GM23248 (cell line): ENCODE measurements at places on chromosomes 6 and 20. TPM values are rescaled to one million over a fixed set of nuclear protein-coding genes. Genes with fewer than 3 reads are reported as not detected.

DNA sequence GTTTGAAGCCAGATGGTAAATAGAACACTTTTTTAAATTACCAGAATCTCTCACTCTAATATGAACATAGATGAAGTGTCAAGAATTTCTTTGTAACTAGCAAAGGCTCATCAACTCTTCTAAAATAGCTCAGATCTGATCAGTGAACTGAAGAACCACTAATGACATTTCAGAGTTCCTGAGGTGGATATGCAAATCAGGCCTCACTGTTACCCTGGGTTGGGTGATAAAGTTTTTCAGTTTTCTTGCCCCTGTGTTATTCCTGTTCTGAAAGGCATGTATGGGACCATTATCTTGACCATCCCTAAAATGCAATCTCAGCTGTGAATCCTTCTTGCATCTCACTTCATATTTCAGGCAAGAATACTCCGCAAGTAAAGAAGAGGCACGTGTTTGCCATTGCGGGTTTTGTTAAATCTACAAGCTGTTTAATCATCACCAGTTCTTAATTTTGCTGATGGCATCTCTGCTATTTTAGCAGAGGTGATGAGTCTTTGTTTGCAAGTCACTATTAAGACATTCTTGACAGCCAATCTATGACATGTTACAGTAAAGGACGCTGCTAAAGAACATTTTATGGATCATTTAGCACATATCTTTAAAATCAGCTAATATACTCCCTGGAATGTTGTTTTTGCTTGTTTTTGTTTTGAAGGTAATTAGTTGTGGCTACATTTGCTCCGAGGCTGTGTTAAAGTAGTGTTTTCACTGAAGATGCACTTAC lies 47.9 kb downstream of the KHDC1L start:
- no peak overlapping the region for H3K4me3 ChIP-seq
- H3K27ac ChIP-seq, result no peak overlapping the region
- no peaks in the 10 kb centered on the region for H3K27me3 ChIP-seq
- 0 out of 2 replicates have a peak, but pooled peaks cover under 1% of the 10 kb centered on the region for H3K36me3 ChIP-seq
- DNase-seq, result no peak
- H3K4me1 ChIP-seq, result peaks cover 12% of the 10 kb centered on the region

DNA sequence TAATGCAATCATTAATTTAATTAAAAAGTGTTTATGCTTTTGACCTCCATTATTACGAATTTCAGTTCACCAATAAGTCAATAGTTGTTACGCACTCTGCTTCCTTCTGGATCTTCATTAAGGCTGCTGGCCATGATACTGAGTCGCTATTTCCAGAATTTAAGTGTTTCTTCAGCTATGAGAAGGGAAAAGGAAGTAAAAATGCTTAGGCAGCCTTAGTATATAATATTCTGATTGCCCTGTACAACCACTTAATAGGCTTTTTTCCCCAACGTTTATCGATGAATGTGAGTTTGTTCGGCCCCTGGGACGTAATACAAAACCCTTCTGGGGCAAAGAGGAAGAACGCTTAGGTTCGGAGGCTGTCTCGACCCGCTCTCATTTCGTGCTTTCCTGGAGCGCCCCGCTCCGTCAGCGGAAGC lies 644 bp downstream of the OARD1 start:
- H3K36me3 ChIP-seq, result no peaks in the 10 kb centered on the region
- H3K4me3 ChIP-seq, result peak overlapping the region; percentile 87
- DNase-seq, result no peak
- H3K27ac ChIP-seq, result peak overlapping the region; percentile 97
- H3K27me3 ChIP-seq, result no peaks in the 10 kb centered on the region

Gene BPIFB1
- total RNA-seq, result not detected in 2 replicates

- H3K4me1 ChIP-seq, result 0 out of 2 replicates have a peak, but pooled peaks cover 4% of the 10 kb centered on the region
- no peak overlapping the region for H3K4me3 ChIP-seq
- no peak for DNase-seq
- H3K27me3 ChIP-seq, result no peaks in the 10 kb centered on the region
- no peaks in the 10 kb centered on the region for H3K36me3 ChIP-seq
- no peak overlapping the region for H3K27ac ChIP-seq
Measured at GRCh38 chr6:44481056-44481455, 93.5 kb downstream of the CDC5L start.

GRCh38 chr20:10672624-10673127 lies 1.1 kb downstream of the JAG1 start:
- peak overlapping the region; percentile 82 for H3K4me3 ChIP-seq
- H3K36me3 ChIP-seq, result no peaks in the 10 kb centered on the region
- peaks cover 9% of the 10 kb centered on the region; the same call in 1 of the 2 replicates for H3K4me1 ChIP-seq
- H3K27me3 ChIP-seq, result no peaks in the 10 kb centered on the region

- H3K27me3 ChIP-seq, result peaks cover 24% of the 10 kb centered on the region
- H3K4me1 ChIP-seq, result peaks cover 4% of the 10 kb centered on the region
- no peak for DNase-seq
- H3K36me3 ChIP-seq, result no peaks in the 10 kb centered on the region
- H3K4me3 ChIP-seq, result no peak overlapping the region
Measured at GRCh38 chr6:83847179-83847578, 6.0 kb upstream of the RIPPLY2 start.

Gene ALDH5A1
- total RNA-seq, result 0.86 and 1.1 TPM in 2 replicates

Gene SIRPD
- total RNA-seq, result not detected in 2 replicates

Gene STMN3
- total RNA-seq, result 26.8 and 37.6 TPM in 2 replicates

- no peaks in the 10 kb centered on the region for H3K36me3 ChIP-seq
- no peak for DNase-seq
- no peak overlapping the region for H3K27ac ChIP-seq
Measured at GRCh38 chr20:54295686-54296085, 87.8 kb downstream of the PFDN4 start.

GRCh38 chr6:154605178-154605881 lies 94.8 kb upstream of the CNKSR3 start:
- H3K4me3 ChIP-seq, result no peak overlapping the region
- H3K4me1 ChIP-seq, result no peaks in the 10 kb centered on the region
- no peak for DNase-seq
- no peaks in the 10 kb centered on the region for H3K36me3 ChIP-seq

GRCh38 chr6:5869676-5870075 lies 137.0 kb downstream of the NRN1 start:
- no peak overlapping the region for H3K4me3 ChIP-seq
- H3K27me3 ChIP-seq, result 0 out of 2 replicates have a peak, but pooled peaks cover 3% of the 10 kb centered on the region
- peaks cover 9% of the 10 kb centered on the region for H3K4me1 ChIP-seq
- H3K36me3 ChIP-seq, result no peaks in the 10 kb centered on the region
- no peak overlapping the region for H3K27ac ChIP-seq

DNA sequence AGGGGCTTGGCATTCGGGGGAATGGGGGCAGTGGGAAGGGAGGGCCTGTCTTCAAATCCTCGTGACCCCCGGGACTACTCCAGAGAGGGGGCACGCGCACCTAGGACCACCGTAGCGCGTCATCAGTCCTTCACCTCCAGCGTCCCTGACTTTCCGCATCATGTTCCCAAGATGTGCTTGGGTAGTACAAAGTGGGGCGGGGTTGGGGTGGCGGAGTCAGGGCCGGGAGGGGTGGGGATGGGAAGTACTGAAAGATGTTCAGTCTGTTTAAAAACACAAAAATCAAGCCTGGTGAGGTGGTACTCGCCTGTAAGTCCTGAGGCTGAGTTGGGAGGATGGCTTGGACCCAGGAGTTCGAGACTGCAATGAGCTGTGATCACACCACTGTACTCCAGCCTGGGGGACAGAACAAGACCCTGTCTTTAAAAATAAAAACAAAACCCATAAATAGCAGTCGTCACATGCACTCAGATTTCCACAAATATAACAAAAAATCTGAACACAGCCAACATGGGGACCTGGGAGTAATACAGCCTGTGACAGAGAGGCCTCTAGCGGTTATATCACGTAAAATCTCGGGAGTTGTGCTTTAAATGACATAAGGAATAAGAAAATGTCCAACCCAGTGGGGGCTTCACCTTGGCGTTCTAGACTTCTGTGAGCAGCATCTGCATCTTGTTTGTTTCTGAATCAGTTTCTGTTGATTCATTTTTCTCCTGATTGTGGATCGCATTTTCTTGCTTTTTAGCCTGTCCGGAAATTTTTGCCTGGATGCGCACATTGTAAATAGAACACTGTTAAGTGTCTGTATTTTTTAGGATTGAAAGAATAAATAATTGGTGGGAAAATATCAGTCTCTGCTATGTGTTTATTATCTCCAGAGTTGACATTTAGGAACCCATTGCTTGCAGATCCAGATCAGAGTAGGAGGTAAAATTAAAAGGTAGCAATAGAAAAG lies 698 bp upstream of the LRP11 start:
- H3K27me3 ChIP-seq, result no peaks in the 10 kb centered on the region
- H3K36me3 ChIP-seq, result no peaks in the 10 kb centered on the region
- H3K4me1 ChIP-seq, result peaks cover 34% of the 10 kb centered on the region
- peak overlapping the region; percentile 77 for H3K4me3 ChIP-seq
- H3K27ac ChIP-seq, result peak overlapping the region; percentile 95
- DNase-seq, result peak; percentile 88
